Natural killer cell treated with Interleukin-12 subunit alpha and Interleukin-12 subunit beta and Interleukin-15 and Interleukin-18, amount 100 ng/mL, for 72 hours (primary cell): ENCODE measurements at places on chromosomes 2 and 18. TPM values are rescaled to one million over a fixed set of nuclear protein-coding genes. Genes with fewer than 3 reads are reported as not detected.
A peak's percentile ranks its signal among the peaks of the same experiment; 100 is the strongest.

DNA sequence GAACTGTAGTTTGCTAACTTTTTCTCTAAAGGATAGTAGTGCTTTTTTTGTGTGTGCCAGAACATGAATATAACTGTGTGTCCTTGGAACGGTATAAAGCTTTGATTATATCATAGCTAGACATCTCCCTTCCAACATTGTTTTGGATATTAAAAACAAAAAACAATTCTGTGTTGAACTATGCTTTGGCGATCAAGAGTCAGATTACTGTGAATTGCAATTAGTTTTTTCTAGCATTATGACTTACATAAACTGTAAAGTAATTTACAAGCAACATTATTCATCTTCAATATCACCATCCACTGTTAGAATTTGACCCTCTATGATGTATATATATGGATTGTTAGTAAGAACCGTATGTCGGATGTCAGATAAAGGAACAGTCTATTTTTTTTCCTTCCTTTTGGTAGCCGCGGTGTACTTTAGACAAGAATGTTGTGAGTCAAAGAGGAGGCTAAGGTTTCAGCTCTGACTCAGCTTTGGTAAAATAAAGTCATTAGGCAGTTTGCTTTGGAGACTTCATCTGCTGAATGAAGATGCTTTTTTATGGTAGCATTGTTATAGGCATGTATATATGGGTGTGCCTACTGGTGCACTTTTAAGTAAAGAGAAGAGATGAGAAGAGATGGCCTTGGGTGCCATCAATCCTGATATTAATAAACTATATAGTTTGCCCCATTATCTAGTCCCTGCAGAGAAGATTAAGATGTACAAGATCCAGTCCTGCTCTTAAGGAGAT, 76.4 kb downstream of the LTBP1 start:
- DNase-seq: no peak
- peaks cover 3% of the 10 kb centered on the region for H3K4me1 ChIP-seq
- H3K4me3 ChIP-seq: no peak overlapping the region
- H3K27me3 ChIP-seq: peaks cover 29% of the 10 kb centered on the region

DNA sequence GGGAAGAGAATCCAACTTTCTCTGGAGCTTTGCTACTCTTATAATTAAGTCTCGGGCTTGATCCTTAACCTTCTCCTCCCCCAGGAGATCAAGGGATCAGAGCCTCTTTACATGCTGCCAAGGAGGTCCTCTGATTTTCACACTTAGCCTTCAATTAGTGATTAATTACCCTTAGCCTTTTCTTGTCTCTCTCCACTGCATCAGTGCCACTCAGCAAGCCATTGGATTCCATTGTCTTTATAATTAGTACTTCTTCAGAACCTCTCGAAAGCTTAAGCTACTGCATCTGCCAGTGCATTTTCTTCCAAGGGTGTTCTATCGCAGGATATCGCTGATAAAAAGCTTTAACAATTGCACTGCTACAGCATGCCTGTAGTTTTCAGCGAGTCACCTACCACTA, 477.0 kb upstream of the MEIS1 start:
- H3K4me3 ChIP-seq: no peak overlapping the region
- DNase-seq: no peak
- no peaks in the 10 kb centered on the region for H3K36me3 ChIP-seq
- no peaks in the 10 kb centered on the region for H3K27me3 ChIP-seq
- H3K4me1 ChIP-seq: no peaks in the 10 kb centered on the region
- H3K27ac ChIP-seq: no peak overlapping the region

- H3K27me3 ChIP-seq: peaks cover 31% of the 10 kb centered on the region
- H3K4me1 ChIP-seq: peaks cover 7% of the 10 kb centered on the region
- DNase-seq: no peak
- no peak overlapping the region for H3K4me3 ChIP-seq
Measured at GRCh38 chr2:203594541-203594940, 59.4 kb upstream of the RAPH1 start.

Gene MZT2B
- total RNA-seq: 179 TPM

GRCh38 chr2:45030553-45030952, 21.3 kb upstream of the SIX2 start:
- peak; percentile 2 for DNase-seq
- H3K4me3 ChIP-seq: no peak overlapping the region
- H3K4me1 ChIP-seq: no peaks in the 10 kb centered on the region
